ENCODE measurements at places on chromosomes 2 and 18. TPM values are rescaled to one million over a fixed set of nuclear protein-coding genes. Genes with fewer than 3 reads are reported as not detected.

GRCh38 chr2:105862843-105863242 lies 118.1 kb downstream of the NCK2 start:
- DNase-seq, result no peak

GRCh38 chr18:11019295-11020105 lies 129.9 kb downstream of the PIEZO2 start:
- no peak for DNase-seq

- DNase-seq, result no peak
Observed at GRCh38 chr18:70284976-70285620, 3.7 kb upstream of the SOCS6 start.

DNA sequence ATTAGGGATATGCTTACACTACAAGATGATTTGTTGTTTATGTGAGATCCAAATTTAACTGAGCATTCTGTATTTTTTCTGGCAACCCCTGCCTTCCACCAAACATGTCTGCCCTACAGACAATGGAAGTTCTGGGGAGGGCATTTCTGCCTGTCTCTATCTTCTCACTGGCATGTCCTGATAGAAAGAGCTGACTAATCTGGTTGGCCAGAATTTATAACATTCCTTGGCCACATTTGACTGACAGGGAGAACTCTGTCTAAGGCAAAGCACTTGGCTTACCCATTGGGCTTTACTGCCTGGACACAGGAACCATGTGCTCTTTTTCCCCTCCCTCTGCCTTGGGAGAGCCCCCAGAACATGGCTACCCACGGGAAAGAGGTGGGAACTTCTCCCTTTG lies 70.6 kb upstream of the TMEM178A start:
- DNase-seq, result no peak

DNA sequence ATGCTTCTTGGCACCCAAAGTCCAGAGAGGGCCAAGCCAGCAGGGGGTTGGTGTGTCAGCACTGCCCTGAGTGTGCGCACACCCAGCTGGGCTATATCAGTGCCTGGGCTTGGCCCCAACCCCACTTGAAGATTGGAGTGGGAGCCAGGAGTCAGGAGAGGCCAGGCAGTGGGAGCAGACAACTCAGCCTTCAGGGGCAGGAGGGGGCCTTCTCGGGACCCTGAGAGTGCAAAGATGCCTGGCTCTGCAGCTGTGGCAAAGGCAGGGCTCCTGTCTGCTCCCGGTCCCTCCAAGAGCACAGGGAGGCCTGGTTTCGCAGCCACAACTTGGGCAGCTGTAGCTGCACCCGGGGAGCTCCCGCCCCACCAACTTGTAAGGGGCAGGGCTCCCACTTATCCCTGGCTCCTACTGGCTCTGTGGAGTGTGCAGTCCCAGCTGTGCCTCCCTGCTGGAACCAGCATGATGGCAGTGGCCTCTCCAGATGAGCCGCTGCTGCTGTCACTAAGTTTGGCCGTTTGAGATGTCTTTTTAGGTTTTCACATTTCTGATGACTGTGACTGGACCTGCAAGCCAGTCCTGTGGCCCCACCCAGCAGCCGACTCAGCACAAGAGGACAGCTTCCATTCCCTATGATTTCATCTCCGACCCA lies 148.8 kb upstream of the HS6ST1 start:
- no peak for DNase-seq

GRCh38 chr2:74806920-74807319 lies 27.0 kb upstream of the HK2 start:
- DNase-seq, result no peak

DNA sequence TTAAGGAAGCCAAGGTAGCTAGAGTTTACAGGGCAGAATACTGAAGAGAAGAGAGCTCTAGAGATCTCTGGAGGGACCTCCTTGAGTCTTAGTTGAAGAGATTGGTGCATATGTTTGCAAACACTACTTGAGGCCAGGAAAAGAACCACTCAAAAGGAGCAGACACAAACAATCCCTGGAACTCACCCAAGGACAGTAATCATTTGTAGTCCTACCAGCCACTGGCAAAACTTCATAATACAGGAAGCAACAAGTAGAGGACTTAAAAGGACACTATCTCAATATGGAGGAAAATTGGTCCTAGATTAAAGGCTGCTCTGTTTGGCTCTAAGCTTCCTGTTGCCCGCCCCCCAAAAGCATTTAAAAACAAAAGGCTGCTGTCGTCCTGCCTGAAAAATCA lies 46.9 kb upstream of the UBXN4 start:
- no peak for DNase-seq

The NGEF gene
- total RNA-seq, result not detected

GRCh38 chr2:30798536-30798991 lies 8.7 kb downstream of the CAPN13 start:
- no peak for DNase-seq

DNA sequence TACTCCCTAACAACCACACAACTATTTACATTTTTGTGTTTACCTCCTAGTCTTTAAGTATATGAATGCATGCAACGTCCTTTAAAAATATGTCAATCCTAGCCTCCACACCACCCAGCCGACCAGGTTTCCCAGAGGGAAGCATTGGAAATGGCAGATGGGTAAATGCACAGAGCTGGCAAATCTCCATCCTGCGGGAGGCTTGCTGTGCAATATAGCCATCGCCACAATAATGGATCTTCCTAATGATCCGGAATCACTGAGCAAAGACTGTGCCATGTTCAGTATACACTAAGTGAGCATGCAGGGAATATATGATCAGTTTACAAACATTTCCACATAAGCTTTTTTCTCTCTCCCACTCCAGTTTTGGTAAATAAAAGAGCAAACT lies 131.8 kb downstream of the NEDD4L start:
- DNase-seq, result no peak

DNA sequence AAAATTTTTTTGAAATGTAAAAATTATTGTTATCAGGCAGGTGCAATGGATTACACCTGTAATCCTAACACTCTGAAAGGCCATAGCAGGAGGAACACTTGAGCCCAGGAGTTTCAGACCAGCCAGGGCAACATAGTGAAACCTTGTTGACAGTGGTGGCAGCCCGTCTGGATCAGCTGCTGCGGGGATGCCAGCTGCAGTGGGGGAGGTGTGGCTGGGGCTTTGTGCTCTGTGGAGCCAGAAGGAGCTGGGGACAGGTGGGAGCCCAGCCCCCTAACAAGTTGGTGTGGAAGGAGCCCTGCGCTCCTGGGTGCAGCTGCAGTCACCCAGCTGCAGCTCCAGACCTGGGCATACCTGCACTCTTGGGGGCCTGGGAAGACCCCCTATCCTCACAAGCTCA lies 182.4 kb upstream of the MC4R start:
- DNase-seq, result peak; percentile 24

The SCYGR4 gene
- total RNA-seq, result not detected

DNA sequence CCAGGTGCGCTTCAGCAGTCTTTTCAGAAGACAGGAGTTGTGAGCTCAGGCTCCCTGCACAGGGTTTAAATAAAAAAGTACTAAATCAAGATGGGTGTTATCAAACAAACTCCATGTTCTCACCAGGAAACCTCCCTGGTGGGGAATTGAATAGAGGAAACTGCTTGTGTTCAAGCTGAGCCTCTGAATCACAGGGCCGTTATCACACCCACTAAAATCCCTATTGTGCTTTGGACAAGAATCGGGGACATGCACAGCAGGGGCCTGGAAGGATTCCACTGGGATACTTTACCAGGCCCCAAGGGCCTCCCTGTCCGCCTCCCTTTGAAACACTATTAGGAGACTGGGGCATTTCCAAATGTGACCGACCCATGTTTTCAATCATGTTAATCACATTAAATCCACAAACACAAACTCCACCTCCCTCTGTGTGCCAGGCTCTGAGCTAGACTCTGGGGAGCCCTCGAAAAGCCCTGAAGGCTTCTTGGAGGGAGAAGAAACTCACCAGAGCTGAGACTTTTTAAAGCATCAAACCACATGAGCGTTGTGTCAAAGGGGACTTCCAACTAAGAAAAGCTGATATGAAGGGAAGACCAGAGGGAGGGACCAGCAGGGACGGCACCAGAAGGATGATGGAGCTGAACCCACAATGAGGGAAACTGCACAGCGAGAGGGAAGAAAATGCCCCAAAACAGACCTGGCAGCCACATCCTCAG lies 458.7 kb upstream of the ID2 start:
- DNase-seq, result no peak

The CNRIP1 gene
- 17.5 TPM for total RNA-seq

The CIB4 gene
- not detected for total RNA-seq

DNA sequence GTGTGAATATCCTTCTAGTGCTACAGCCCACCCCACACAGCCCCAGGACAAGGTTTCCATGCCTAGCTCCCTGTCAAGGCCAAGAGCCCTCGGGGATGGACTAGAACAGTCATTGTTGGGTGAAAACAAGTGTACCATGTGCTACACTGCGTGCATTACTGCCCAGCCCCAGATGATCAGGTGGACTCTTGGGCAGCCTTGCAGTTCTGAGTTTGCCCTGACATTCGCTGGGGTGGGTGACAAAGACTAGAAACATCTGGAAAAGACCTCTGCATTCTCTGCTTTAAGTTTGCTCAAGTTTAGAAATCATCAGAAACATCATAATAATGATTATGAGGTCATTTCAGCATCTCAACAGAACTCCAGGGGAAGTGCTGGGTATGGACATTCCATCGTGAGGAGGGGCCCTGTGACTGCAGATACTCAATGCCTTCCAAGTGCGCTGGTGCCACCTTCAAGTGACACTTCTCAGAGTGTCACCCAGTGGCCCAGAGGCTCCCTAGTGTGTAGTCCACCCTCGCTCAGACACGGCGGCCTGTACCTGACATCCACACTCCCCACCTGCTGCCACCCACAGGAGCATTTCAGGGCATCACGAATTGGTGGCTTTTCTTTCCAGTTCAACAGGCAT lies 5.3 kb upstream of the PXDN start:
- DNase-seq, result no peak

The SNRNP200 gene
- total RNA-seq, result 157 TPM

DNA sequence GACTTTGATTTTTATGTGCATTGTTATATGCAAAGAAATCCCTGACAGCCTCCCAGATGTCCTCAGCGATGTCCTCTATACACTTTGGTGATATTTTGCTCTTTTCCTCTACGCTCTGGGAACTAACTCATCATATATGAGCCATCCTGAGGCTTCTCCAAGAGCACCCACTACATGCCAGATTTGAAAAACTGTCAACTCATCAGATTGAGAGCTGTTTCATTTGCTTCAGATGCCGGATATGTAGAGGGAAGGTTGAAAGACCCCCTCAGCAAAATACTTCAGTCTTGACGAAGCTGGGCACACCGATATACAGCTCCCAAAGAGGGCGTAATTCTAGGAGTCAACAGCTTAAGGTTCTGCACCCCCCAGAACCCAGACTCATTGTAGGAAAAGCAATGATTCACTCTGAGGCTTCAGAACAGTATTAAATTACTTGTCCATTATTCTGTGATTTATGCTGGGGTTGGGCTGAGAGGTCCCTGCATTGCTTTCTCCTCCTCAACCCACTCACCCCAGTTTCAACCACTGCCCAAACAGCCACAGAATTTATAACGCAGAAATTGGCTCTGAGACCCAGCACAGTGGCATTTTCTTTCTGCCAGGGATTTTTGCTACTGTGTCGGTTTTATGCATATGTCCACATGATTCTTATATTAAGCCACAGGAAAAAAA lies 341.8 kb downstream of the ALK start:
- DNase-seq, result no peak

GRCh38 chr2:232211743-232212686 lies 166.5 kb upstream of the ALPP start:
- DNase-seq, result no peak

DNA sequence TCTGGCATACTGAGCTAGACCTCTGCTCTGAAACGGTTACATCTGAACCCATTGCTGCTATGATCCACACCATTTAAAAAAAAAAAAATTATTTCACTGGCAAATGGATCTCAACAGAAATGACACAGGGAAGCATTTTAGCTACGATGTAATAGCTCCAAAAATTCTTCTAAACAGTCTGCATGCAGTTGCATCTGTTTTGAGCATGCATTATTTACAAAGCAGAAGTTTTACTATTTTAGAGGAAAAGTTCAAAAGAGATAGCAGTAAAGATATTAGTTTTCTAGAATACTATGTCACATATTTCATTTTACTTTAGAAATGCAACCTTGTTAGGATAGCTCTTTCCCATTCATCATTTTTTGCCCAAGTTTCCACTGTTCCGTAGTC lies 265.7 kb downstream of the MEIS1 start:
- DNase-seq, result no peak

- no peak for DNase-seq
Observed at GRCh38 chr2:50343150-50343830, 688.6 kb downstream of the NRXN1 start.

The MC4R gene
- total RNA-seq, result not detected

DNA sequence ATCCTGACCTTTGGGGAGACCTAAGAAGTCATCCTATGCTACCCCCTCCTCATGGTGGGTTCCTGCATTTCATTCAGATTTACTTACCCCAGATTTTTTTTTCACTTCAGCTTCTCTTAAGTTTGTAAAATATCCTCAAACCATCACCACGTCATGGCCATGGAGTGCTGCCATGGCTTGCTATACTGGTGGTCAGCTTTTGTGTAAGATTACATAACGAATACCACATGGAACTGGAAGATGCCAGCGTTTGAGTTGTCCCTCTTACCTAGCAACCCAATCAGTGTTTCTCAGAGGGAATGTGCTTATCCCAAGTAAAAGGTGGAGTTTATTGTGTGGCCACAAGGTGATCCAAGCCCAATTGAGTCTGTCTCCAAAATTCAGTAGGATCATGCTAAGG lies 148.6 kb upstream of the ALPP start:
- no peak for DNase-seq

DNA sequence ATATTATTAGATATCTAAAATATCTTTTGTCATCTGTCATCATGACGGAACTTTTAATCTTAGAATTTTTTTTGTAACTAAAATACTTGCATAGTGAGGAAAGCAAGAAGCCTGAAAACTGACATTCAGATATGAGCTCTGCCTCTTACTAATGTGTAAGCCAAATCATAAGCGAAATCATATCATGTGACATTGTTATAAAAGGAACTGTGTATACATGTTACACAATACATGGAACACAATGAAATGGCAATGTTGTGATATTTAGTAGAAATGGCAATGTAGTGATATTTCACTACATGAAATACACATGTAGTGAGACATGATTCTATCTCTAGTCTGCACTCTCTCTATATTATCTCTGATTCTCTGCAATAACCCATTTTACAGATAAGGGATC lies 1016.4 kb upstream of the PIK3C3 start:
- no peak for DNase-seq

GRCh38 chr2:206219957-206220356 lies 54.5 kb upstream of the ZDBF2 start:
- DNase-seq, result no peak

The IFIH1 gene
- total RNA-seq, result not detected

The PSD4 gene
- total RNA-seq, result 2.1 TPM

DNA sequence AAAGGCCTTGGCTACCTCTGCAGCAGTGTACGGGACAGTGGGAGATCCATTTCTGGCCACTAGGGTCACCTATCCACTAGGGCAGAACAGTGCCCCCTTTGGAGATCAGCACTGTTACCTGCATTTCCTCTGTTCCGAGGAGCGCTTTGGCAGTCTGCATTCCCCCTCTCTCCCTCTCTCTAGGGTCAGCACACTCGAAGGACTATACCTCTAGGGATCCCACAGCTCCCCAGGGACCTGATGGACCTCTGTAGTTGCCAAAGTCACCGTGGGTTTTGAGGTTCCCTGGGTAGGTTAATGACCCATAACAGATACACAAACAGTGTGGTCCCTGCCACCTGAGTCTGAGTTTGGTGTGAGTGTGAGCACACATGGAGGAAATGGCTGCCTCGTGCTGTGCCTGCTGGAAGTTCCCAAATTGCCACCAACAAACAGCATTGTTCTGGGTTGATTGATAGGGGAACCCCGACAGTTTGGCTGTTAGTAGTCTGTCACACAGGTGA lies 99.8 kb upstream of the VWC2L start:
- no peak for DNase-seq

Measured in SJCRH30 (cell line).